ENCODE measurements at places on chromosomes 4 and X. TPM values are rescaled to one million over a fixed set of nuclear protein-coding genes. Genes with fewer than 3 reads are reported as not detected.

IL9R gene
- total RNA-seq: not detected

EXOC1 gene
- 32.7 TPM for total RNA-seq

UGT8 gene
- not detected for total RNA-seq

UBL4A gene
- total RNA-seq: 24.6 TPM

STAG2 gene
- 63.6 TPM for total RNA-seq

FGB gene
- total RNA-seq: not detected

TMPRSS11D gene
- under 0.01 TPM for total RNA-seq

GYG2 gene
- 0.40 TPM for total RNA-seq

KCTD8 gene
- 0.20 TPM for total RNA-seq

VCX3A gene
- not detected for total RNA-seq

ASB5 gene
- total RNA-seq: not detected

XG gene
- 0.22 TPM for total RNA-seq

TRIM75 gene
- not detected for total RNA-seq

ACE2 gene
- not detected for total RNA-seq

AMBN gene
- total RNA-seq: not detected

PARM1 gene
- total RNA-seq: not detected

UCP1 gene
- not detected for total RNA-seq

DCAF8L2 gene
- total RNA-seq: not detected

IL2 gene
- total RNA-seq: not detected

NAP1L2 gene
- total RNA-seq: 2.0 TPM

NXT2 gene
- 8.5 TPM for total RNA-seq

ZC4H2 gene
- 3.0 TPM for total RNA-seq

All from lung microvascular endothelial cell (primary cell).